Smooth muscle cell of trachea (primary cell): ENCODE measurements at places on chromosomes 16 and 17. TPM values are rescaled to one million over a fixed set of nuclear protein-coding genes. Genes with fewer than 3 reads are reported as not detected.

The OTOA gene
- 0.15 and 0.17 TPM in 2 replicates for total RNA-seq

The SLC5A10 gene
- total RNA-seq = not detected in 2 replicates

The KRTAP2-2 gene
- not detected in 2 replicates for total RNA-seq

The COPRS gene
- total RNA-seq = 145 and 165 TPM in 2 replicates

The ZNF19 gene
- total RNA-seq = 3.0 and 5.2 TPM in 2 replicates

The BOLA2 gene
- 13.9 and 25.5 TPM in 2 replicates for total RNA-seq

The GAST gene
- total RNA-seq = not detected in 2 replicates

The DYNLL2 gene
- total RNA-seq = 15.1 and 22.0 TPM in 2 replicates

The DPEP3 gene
- total RNA-seq = not detected in 2 replicates

The TBC1D3I gene
- total RNA-seq = not detected in 2 replicates

The RBBP6 gene
- 20.5 and 23.1 TPM in 2 replicates for total RNA-seq

The MGAT5B gene
- 0.15 and 0.17 TPM in 2 replicates for total RNA-seq

The ACSM5 gene
- total RNA-seq = 0.17 TPM in 1 of 2 replicates, not detected in the other

The RSL1D1 gene
- total RNA-seq = 70.8 and 74.9 TPM in 2 replicates

The PSMC3IP gene
- 3.1 and 5.5 TPM in 2 replicates for total RNA-seq

The PLD6 gene
- total RNA-seq = 3.1 and 4.5 TPM in 2 replicates

The TLCD3B gene
- total RNA-seq = not detected in 2 replicates

The OR1A1 gene
- not detected in 2 replicates for total RNA-seq

The OR4D1 gene
- under 0.01 TPM in 1 of 2 replicates, not detected in the other for total RNA-seq

The CNGB1 gene
- not detected in 2 replicates for total RNA-seq

The TPSB2 gene
- total RNA-seq = not detected in 2 replicates

The CDRT15 gene
- total RNA-seq = not detected in 2 replicates

The GPRC5B gene
- 4.4 and 23.3 TPM in 2 replicates for total RNA-seq

The TEDC2 gene
- total RNA-seq = 1.5 and 6.3 TPM in 2 replicates

The CACNG3 gene
- not detected in 2 replicates for total RNA-seq

The ADAM11 gene
- 0.44 and 0.99 TPM in 2 replicates for total RNA-seq

The GAS7 gene
- total RNA-seq = 8.3 and 8.4 TPM in 2 replicates
